ENCODE measurements at places on chromosomes 12 and 14.

DNA sequence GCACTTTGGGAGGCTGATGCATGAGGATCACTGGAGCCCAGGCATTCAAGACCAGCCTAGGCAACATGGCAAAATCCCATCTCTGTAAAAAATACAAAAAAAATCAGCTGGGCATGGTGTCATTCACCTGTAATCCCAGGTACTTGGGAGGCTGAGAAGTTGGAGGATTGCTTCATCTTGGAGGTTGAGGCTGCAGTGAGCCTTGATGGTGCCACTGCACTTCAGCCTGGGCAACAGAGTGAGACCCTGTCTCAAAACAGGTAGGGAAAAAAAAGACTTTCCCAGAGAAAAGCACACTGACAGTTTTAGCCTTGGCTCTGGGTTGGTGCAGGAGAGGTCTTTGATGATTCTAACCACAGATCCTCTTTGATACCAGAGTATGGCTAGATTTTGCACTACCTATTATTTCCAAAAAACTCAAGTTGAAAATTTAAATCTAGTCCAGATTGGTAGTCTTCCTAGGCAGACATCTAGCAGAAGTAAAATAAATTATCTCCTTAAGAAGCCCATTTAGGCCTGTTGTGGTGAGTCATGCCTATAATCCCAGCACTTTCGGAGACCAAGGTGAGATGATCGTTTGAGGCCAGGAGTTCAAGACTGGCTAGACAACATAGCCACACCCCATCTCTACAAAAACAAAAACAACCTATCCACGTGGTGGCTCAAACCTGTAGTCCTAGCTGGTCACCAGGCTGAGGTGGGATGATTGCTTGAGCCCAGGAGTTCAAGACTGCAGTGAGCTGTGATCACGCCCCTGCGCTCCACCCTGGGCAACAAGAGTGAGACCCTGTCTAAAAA lies 18.6 kb downstream of the LARP4 start:
- DNase-seq = no peak

- DNase-seq = peak; percentile 70
These were observed 95.6 kb downstream of the GAS2L3 start for GRCh38 chr12:100668945-100669536.

DNA sequence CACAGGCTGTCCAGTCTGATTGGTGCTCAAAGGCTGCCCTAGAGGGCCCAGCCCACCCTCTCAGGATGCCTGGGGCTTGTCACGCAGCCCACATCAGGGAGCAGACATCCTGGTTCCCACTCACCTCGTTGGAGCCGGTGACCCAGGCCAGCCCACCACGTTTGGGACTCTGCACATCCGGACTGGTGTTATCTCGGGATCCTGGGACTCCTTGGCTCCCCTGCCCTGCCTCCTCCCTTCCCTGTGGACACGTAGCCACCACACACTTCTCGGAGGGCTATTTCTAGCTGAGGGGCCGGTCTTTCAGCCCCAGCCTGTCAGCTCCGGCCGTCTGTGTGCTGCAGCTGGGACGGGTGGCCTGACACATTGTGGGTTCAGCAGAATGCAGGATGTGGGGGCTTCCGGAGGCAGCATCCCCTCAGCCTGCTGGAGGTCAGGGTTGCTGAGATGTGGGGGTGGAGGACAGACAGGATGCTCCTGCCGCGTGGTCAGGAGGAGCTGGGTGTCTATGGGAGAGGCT lies 12.8 kb upstream of the FGF23 start:
- no peak for DNase-seq

- DNase-seq = no peak
These were observed 144.3 kb downstream of the CALM1 start for GRCh38 chr14:90541076-90541634.

DNA sequence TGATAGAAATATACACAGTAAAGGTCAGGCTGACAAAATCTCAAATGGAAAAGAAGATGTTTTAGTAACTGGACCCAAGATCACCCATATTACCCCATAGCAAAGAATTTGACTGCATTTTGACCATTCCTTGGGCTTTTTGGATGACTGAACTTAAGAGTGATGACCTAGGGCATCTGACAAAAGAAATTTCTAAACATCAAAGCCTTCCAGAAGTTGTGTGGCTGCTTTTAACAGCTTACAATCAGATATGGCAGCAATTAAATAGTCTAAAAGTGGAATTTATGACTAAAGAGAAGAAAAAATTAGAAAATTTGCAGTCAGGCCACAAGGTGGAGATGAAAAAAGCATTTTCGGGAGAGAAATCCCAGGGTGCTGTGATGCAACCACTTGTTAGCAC lies 563.0 kb downstream of the RERGL start:
- no peak for DNase-seq

DNA sequence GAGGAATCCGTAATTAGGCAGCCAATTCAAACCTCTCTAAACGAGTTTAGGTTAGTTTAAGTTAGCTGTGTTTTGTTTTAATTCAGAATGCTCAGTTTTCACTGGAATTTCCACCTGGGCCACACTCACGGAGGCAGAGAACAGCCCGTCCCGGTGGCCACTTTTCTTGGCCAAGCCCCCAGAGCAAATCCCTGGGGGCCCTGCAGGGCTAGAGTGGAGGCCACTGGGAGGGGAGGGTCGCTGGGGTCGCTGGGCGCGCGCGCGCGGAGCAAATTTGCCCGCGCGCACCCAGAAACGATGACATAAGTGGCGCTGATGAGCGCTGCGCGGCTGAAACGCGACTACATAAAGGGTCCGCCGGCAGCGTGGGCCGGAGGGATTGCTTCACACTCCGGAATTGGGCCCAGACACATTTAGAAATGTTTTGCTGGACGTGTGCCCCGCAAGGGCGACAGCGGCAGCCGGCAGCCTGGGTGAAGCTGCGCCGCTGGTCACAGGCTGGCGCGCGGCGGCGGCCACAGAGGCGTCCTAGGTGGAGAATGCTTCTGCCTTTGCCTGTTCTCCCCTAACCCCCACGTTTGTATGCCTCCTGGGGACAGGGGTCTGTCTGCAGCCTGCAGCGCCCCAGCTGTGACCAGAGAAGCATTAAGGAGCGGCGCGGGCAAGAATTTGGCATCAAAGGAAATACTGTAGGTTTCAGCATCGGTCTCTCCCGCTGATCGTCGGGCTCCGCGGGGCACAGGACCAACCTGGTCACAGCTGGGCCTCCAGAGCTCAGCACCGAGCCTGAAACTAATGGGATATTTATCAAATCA lies 37.9 kb upstream of the TBX5 start:
- DNase-seq = no peak

- DNase-seq = no peak
These were observed 75.8 kb downstream of the PELI2 start for GRCh38 chr14:56194042-56194441.

GRCh38 chr12:75488553-75488952 lies 8.0 kb downstream of the GLIPR1 start:
- no peak for DNase-seq
